ENCODE measurements at places on chromosomes 7 and 10.

GRCh38 chr7:16810112-16810511 lies 5.3 kb upstream of the AGR2 start:
- no peak for DNase-seq

- DNase-seq, result peak; percentile 54
Observed at GRCh38 chr10:127196282-127197153, at the start of gene INSYN2A. Gene INSYN2A, minus strand, starts transcription at chr10:127196591. Its CDS starts 20,196 bp downstream, at chr10:127176395.

DNA sequence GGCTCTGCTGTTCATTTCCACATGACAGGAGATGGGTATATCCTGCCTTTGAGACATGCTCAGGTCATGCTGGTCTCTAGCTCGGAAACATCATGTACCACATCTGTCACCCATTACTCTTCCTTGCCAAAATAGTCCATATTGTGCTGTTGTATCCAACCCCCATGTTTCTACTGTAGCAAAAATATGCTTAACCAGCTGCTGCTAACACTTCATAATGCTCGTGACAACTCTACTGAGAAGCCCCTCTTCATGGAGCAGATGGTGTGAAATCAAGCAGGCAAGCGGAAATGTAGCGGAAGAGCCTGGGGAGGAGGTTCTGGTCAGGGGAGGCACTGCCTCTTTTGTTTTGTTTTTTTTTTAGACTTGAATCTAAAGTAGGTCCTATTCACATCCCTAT lies 82.9 kb downstream of the NPY start:
- DNase-seq, result no peak

- no peak for DNase-seq
Observed at GRCh38 chr10:132044803-132045202, 20.9 kb upstream of the JAKMIP3 start.

- peak; percentile 56 for DNase-seq
Observed at GRCh38 chr10:35328404-35329037, 7.8 kb upstream of the CCNY start.

DNA sequence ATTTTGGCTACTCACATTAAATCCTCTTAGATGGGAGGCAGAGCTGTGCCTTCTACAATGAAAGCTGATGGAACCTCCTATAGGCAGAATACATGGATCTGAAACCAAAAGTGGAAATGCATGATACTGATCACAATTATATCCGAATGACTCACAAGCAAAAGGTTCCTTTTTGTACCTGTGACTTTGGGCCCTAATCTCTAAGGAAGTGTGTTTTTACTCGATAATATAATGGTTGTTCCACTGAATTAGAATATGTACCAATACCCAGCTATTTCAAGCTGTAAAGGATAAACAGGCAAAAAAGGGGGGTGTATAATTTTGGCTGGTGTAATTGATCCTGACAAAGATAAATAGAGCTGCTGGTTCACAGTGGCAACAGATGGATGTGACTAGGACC lies 17.6 kb upstream of the LAMB1 start:
- DNase-seq, result no peak

- no peak for DNase-seq
Observed at GRCh38 chr7:63046612-63047011, 952.0 kb upstream of the ZNF722 start.

DNA sequence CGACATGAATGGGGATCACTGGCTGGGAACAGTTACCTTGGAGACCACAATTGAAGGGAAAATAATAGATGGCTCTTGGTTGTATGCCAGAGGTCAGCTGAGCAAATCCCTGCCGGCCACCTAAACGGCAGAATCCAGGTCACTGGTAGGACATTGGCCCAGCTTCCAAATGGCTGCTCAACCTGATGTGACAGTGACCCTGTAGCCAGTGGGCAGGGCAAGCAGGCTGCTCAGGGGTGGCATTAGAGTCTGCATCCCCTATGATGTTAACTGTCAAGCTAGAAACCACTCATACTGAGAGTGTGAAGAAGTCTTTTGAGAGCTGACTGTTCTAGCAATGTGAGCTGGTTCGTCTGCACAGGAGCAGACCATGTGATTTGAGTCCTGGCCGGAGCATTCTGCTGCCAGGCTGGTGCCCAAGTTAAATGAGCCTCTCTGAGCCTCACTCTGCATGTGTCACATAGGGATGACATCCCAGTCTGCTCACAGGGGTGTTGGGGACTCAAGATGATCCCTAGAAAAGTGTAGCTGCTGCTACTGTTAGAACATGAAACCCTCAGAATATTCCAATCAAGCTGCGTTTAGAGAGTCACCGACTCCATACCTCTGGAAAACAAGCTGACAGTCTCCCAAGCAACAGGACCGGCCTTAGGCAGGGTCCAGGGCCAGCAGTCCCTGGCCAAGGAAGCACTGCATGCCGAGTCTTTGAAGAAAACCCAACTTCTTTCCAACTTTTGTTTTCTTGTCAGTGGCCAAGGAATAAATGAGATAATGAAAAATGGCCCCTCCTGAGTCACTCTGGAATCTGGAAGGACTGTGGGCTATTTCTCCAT lies 69.7 kb downstream of the VWA2 start:
- DNase-seq, result no peak

DNA sequence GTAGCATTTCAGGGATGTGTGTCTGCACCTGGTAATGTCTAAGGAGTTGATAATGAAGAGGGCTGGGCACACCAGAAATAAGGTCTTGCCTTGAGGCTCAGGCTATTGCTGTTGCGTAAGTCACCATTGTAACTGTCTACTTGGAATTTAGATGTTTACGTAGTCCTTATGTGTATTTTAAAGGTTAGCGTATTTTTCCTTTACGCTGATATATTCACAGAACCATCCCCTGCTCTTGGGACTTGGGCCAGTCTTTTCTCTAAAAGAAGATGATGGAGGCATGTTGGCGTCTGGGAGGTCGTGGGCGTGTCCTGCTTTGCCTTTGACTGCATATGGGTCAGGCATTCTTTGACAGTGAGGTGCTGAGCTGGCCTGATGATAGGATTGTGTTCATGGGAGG lies 14.7 kb downstream of the WDR37 start:
- DNase-seq, result peak; percentile 46

DNA sequence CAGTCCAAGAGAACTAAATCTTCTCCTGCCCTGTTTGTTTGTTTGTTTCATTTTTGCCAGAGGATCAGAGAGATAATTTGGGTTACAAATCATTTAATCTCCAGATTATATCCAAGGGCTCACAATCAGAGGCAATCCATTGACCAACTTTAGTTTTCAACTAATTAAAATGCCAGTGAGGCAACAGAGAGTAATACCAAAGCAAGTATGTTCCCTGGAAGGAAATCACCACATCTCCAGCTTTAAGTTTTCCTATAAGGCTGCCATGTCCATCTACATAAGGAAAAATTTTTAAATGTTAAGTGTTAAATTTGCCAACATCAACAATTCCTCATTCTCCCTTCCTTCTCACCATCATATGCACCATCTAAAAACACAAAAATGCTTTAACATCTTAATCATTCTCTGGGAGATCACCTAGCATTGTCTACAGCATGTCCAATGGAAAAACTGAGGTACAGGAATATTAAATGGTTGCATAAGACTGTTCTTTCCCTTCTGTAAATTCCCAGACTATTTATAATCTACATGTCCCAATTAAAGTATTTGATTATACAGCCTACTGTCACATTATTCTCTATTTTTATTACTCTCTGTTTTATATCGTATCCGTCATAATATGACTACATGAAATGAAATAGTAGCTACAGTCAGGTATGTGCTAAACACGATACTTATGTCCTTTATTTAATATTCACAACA lies 14.1 kb downstream of the USP54 start:
- peak; percentile 42 for DNase-seq

DNA sequence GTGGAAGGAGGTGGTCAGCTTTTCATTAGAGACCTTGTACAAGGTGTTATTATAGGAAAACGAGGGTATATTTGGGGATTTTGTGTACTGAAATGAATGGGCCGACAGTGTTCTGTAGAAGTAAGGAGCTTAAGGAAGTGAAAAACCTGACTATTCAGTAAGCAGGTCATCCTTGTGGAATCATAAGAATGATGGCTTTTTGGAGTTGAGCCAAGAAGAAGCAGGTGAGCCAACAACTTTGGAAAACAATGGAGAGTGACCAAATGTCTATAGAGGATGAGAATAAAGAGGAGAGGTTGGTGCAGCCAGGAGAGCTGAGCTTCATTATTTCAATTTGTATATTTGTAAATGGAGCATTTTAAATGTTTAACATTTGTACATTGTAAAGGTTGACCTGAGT lies 595.7 kb downstream of the CCSER2 start:
- no peak for DNase-seq

GRCh38 chr10:60654813-60655464 lies 123.3 kb upstream of the CDK1 start:
- peak; percentile 93 for DNase-seq

- peak; percentile 27 for DNase-seq
Observed at GRCh38 chr10:69732826-69733150, 68.9 kb upstream of the COL13A1 start.

DNA sequence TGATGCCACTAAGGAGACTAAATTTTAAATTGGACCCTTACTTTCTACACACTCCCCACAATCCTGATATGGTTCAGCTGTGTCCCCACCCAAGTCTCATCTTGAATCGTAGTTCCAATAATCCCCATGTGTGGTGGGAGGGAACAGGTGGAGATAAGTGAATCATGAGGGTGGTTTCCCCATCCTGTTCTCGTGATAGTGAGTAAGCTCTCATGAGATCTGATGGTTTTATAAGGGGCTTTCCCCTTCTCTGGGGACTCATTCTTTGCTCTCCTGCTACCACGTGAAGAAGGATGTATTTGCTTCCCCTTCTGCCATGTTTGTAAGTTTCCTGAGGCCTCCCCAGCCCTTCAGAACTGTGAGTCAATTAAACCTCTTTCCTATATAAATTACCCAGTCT lies 18.4 kb upstream of the BET1 start:
- peak; percentile 27 for DNase-seq

DNA sequence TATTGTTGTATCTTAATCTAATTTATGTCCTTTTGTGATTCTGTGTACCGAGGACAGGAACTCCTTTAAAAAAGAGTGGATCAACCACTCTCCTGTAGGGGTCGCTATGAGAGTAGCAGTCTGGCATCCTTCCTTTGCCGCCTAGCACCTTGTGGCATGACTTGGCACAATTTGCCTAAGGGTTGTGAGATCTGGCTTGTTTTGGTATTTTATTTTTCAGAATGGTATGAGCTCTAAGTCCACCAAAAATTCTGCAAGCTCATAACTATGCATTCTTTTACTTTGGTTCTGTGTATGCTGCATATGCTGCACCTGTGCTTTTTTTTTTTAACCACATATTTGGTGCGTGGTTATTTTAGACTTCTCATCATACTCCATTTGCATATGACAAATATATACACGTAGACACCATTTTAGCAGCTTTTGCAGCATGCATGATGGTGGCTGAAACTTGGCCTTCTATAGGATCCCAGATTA lies 112.8 kb downstream of the CDK14 start:
- DNase-seq, result peak; percentile 41

DNA sequence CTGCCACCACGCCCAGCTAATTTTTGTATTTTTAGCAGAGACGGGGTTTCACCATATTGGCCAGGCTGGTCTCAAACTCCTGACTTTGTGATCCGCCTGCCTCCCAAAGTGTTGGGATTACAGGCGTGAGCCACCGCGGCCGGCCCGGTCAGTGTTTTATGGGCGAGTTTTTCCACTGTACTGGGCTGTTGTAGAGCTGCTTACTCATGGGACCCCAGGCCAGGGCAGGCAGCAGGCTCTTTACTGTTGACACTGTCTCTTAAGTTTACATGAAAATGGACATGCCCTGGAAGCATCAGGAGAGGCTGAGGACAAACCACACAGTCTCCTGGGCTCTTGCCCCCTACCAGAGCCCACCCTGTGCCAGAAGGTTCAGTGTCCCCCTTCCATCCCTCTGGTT lies 11.2 kb downstream of the NACAD start:
- DNase-seq, result no peak

GRCh38 chr10:124353896-124354295 lies 64.8 kb downstream of the OAT start:
- DNase-seq, result no peak

DNA sequence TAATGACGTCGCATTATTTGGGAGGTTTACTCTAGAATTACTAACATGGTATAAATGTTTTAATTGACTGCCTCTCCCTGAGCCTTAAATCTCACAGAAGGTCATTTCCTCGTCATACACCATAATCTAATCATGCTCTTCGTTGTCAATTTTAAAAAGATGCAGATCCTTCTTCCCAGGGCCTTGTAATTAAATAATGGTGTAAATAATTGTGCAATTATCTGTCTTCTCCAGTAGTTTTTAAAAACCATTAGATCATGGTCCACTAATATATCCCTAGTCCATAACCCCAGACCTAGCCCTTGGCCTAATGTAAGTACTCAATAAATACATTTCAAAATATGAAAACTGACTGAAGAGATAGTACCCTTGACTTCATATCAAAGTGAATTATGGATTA lies 181.5 kb upstream of the GNAI1 start:
- DNase-seq, result no peak

DNA sequence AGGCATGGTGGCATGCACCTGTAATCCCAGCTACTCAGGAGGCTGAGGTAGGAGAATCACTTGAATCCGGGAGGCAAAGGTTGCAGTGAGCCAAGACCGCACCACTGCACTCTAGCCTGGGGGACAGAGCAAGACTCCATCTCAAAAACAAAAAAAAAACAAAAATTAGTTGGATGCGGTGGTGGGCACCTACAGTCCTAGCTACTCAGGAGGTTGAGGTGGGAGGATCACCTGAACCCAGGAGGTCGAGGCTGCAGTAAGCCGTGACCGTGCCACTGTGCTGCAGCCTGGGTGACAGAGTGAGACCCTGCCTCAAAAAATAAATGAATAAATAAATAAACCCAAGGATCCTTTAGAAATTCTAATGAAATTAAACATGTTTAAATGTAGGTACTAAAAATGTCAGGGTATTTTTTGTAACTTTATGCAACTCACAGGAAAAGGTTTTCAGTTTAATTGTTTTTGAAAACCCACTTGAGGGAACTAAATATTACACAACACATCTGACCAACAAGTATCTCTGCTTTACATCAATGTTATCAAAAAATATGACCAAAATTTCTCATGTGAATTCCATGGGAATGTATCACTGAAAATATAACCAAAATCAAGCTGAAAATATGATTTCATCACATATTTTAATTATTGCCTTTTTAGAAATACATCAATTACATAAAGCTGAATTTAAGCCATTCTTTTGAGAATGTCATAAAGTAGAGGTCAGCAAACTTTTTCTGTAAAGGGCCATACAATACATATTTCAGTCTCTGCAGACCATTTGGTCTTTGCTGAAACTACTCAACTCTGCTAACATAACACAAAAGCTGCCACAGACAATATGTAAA lies 23.9 kb downstream of the UPF2 start:
- DNase-seq, result no peak

DNA sequence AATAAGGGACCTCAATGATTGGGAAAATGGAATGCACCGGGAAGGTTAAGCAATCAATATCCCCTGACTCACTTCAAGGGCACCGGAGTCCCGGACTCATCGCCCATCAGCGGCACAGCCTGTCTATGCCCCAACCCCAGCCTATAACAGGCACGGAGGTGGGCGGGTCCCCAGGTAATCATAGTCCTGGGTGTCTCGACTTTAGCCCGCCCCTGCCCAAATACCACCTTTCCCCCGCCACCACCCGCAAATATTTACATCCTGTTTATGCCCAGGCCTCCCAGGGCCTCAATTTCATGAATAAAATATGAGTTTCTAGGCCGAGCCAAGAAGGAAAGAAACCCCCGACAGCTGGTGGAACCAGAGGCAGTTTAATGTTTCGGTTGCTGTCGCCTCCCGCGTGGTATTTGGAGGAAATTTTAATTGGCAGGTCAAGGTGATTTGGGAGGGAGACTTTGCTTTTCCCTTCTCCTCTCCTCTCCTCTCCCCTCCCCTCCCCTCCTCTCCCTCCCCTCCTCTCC lies 15.6 kb upstream of the RFC2 start:
- DNase-seq, result peak; percentile 82
